Activated T-helper 1 cell treated with Interleukin-2 at 50 U/mL for 16 hours (primary cell): ENCODE measurements at places on chromosomes 11 and 22.

- peak; percentile 22 for DNase-seq
These were observed 30.3 kb upstream of the ASPHD2 start for GRCh38 chr22:26398741-26399153.

GRCh38 chr11:64285885-64286800 is 495 bp downstream of the GPR137 start:
- DNase-seq: no peak

GRCh38 chr11:63518548-63518947 is 12.7 kb downstream of the LGALS12 start:
- DNase-seq: no peak

DNA sequence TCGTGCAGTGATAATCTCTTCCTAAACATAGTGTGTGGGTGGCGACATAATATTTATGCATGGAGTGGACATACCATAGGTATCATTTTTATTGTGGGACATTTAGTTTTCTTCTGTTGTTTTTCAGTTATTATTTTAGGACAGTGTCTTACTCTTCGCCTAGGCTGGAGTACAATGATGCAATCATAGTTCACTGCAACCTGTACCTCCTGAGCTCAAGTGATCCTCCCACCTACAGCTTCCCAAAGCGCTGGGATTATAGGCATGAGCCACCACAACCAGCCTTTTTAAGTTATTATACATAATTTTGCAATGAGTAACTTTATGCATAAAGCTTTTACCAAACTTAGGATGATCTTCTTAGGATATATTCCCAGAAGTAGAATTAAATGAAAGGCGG is 2.7 kb downstream of the SRRD start:
- no peak for DNase-seq

- no peak for DNase-seq
These were observed 25.7 kb downstream of the GLB1L2 start for GRCh38 chr11:134357545-134357839.

GRCh38 chr11:62925745-62926679 is 4.8 kb upstream of the CHRM1 start:
- no peak for DNase-seq

DNA sequence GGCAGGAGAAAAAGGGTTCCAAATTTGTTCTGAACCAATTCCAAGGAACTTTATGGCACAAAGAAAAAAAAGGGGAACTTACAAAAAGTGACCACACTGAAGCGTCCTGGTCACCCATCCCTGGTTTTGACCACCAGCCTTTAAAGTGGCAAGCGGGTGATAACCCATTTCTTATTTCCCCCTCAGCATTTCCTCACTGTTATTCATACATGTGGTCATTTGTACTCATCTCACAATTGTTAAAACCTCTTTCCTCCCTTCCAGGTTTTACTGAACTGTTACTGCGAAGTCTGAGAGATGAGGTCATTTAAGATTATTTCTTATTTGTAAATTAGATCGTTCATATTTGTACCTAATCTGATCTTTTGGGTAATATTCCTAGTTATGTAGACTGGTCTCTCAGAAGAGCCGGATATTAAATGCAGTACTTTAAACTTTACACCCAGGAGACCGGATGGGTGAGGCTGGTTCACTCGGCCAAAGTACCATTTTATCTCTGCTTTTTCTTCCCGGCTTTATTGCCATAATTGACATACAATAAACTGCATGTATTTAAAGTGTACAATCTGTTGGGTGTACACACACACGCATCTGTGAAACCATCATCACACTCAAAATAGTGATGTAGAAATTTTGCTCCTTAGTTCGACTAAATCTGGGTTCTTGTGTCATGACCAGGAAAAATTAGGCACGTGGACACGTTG is 47.0 kb downstream of the CDPF1 start:
- DNase-seq: no peak
